Stimulated activated CD4-positive, alpha-beta T cell treated with anti-CD3 and anti-CD28 coated beads, Interleukin-4, amount 100 ng/mL, for 48 hours (primary cell): ENCODE measurements at places on chromosomes 4 and X.

GRCh38 chr4:73451404-73451803, 15.4 kb downstream of the AFP start:
- DNase-seq: no peak

DNA sequence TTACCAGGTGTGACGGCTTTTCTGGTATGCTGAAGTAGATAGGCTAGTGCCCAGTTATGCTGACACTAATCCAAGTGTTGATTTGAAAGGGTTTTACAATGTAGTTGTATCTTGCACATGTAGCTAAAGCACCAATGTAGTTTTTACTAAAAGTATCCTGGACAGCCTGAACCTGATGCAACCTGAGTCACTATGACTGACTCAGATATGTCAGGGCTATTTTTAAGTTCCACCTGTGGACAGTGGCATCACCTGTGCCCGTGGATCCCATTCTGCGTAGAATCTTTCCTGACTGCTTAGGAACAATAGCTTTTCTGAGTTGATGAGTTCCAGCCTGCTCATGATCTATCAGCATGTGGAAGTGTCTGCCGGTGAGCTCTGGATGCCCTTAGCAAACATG, 58.1 kb downstream of the CCNG2 start:
- DNase-seq: no peak

- no peak for DNase-seq
These were observed 473.0 kb downstream of the FAT4 start for GRCh38 chr4:125787707-125788106.

GRCh38 chr4:78092850-78093249, 35.7 kb downstream of the FRAS1 start:
- no peak for DNase-seq

- no peak for DNase-seq
These were observed 76.4 kb upstream of the SHISA3 start for GRCh38 chr4:42320822-42321388.

DNA sequence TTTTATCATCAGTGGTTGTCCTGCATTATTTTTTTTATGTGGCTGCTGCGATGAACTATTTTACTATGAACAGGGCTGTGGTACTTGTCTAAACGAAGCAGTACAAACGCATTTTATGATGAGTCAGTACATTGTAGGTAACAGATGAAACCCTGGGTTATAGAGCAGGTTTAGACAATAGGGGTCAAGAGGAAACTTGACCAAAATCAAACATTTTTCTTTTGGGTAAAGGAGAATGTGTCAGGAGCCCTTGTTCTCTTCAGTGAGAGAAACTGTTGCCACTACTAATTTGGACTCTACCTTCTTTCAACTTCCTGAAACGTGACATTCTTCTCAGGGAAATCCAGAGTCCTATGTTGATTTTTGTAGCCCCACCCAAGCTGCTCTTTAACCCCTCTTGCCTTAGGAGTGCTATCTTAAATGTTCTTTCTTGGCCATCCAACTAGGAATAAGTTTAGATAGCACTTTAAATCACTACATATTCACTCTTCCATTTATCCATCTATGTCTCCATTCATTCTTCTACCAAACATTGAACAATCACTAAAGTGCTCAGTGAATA, 415.8 kb upstream of the NR3C2 start:
- DNase-seq: no peak

- no peak for DNase-seq
These were observed 58.6 kb downstream of the PROM1 start for GRCh38 chr4:16025268-16025667.

DNA sequence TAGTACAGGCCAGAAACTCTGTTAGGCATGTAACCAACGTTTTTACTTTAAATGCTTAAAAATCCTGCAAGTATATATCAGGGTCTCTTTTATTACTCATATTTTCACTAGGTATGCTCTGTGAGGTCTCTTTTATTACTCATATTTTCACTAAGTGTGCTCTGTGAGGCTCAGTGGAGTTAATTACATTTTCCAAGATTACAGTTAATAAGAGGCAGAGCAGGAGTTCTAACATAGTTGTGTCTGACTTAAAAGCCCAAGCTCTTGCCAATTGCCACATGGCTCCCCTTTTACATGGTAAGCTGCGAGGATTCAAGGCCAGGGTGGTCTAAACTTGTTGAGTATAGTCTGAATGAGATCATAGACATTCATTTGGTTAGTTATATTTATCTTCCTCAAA, 81.0 kb upstream of the ARMCX2 start:
- DNase-seq: no peak

DNA sequence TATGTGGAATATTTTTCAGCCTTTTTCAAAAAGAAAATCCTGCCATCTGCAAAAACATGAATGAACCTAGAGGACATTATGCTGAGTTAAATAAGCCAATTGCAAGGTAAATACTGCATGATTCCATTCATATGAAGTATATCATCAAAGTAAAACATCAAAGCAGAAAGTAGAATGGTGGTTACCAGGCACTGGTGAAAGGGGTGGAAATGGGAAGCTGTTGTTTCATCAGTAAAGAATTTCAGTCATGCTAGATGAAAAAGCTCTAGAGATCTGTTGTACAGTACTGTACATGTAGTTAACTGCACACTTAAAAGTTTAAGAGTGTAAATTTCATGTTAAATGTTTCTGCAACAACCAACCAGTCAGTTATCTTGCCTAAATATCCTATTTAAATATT, 196.8 kb upstream of the ADGRL3 start:
- no peak for DNase-seq

- DNase-seq: no peak
These were observed 23.8 kb downstream of the REELD1 start for GRCh38 chr4:146238107-146238506.

DNA sequence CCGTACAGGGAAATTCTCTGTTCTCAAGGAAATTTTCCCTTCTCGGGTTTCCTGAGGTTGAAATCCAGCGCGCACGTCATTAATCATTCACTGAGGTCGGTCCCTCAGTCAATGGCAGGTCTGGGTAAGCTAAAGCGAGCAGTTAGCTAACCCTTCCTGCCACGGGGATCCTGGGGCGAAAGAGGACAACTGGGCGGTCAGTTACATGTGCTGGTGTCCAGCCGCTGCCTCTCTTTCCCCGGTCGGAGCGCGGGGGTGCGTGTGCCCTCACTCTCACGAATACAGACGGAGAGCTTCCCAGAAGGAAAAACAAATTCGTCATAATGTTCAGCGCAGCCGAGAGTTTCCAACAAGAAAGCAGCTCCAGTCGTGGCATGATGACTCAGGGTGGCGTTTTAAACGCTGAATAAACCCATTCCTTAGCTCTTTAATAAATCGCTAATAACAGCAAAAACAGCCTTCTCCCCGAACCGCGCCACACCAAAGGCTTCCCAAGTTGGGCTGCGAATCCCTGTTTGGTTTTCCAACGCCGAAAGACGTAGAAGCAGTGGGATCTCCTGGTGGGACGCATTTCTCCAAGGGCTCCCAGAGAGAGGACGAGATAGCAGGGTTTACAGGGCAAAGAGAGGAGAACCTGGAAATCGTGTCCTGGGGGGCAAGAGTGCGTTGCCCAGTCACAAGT, 752 bp upstream of the FGF5 start:
- DNase-seq: no peak

- DNase-seq: no peak
These were observed 201.6 kb downstream of the QDPR start for GRCh38 chr4:17310269-17310652.

DNA sequence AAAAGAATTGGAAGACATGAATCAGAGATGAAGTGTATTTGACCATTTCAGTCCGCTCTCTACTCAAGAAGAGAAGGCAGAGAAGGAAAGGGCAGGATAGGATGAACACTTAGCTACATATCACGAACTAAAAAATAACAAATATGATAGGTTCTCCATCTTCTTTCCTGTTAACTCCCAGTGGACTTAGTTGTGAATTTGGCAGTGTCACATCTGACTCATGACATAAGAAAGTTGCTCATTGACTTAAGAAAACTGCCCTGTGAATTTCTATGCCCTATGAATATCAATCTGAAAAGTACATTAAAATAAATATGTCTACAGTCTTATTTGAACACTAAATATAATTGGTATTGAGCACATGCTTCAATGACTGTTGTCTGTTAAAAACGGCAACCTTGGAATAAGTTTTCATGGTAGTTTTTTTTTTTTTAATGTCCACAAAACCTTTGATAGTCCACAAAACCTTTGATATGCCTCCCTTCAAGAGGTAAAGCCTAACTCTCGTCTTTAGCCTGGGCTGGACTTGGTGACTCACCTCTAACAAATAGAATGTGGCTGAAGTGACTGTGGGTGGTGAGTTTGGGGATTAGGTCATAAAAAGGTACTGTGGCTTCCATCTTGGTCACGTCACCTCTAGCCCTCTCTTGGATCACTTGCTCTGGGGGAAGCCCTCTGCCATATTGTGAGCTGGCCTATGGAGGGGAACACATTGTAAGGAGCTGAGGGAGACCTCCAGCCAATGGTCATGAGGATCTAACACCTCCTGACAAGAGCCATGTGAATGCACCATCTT, 184.7 kb upstream of the S100G start:
- DNase-seq: no peak
